ENCODE measurements at places on chromosomes 2 and 18.

DNA sequence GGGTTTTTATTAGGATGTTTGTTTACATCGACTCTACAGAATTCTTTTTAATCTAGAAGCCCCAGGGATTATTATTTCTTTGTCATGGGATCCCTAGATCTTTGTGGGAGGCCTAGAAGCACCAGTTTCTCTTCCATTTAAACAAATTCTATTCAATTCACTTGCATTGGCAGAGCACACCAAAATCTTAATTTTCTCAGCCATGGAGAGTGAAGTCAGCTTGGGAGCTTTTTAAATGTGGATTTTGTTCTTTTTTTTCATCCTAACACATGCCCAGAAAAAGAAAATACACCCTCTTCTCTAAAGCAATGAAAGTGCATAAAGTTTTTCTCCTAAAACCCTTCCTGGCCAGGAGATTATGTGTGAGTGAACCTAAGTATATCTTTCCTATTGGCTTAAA, 38.5 kb downstream of the CDCA7 start:
- DNase-seq = no peak

- no peak for DNase-seq
Measured at GRCh38 chr2:174678395-174678794, 80.8 kb upstream of the WIPF1 start.

DNA sequence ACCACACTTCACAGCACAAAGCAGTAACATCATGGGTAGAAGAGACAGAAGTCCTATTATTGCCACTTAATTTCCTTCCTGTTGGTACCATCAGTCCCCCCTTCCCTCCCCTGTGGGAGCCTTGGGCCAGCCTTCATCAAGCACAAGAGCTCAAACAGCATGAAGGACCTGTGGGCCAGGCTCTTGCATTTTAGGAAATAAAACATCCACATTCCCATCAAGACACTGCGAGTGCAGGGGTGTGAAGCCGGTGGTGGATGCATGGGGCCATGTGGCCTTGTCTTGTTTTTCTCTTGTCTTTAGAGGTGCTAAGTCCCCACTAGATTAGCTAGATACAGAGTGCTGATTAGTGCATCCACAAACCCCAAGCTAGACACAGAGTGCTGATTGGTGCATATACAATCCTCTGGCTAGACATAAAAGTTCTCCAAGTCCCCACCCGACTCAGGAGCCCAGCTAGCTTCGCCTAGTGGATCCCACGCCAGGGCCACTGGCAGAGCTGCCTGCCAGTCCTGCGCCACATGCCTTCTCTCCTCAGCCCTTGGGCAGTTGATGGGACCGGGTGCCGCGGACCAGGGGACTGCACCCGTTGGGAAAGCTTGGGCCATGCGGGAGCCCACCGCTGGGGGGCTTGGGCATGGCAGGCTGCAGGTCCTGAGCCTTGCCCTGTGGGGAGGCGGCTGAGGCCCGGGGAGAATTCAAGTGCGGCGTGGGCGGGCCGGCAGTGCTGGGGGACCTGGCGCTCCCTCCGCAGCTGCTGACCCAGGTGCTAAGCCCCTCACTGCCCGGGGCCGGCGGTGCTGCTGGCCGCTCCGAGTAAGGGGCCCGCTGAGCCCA, 14.7 kb upstream of the PXDN start:
- DNase-seq = no peak

GRCh38 chr18:72197591-72197990, 346.6 kb downstream of the CBLN2 start:
- no peak for DNase-seq

DNA sequence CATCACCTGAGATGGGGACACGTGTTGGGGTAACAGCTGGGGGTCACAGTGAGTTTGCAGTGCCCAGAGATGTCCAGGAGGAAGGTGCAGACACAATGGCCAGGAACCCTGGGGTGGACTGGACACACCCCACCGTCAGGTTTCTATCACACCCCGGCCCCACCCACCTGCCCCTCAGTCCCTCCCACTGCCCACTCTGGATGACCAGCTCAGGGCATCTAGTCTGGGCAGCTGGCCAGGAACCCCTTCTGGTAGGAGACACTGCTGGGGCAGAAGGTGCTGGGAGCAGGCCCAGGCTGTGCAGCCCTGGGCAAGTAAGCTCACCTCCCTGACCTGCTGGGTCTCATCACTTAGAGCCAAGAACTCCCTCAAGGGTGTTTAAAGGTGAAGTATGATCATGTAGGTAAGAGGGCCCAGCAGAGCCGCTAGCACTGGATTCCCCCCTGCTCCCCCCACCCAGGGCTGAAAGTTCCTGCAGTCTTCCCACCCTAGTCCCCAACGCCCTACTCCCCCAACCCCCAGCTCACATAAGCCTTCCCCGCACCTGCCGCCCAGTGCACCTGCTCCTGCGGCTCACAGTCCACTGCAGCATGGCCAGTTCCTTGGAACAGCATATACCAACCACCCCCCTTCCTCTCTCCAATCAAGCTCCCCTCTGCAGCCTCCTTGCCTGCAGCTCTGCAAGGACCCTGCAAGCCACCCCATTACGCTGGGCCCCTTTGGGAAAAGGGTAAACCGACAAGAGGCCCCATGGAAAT, 17.3 kb downstream of the BIN1 start:
- DNase-seq = no peak

DNA sequence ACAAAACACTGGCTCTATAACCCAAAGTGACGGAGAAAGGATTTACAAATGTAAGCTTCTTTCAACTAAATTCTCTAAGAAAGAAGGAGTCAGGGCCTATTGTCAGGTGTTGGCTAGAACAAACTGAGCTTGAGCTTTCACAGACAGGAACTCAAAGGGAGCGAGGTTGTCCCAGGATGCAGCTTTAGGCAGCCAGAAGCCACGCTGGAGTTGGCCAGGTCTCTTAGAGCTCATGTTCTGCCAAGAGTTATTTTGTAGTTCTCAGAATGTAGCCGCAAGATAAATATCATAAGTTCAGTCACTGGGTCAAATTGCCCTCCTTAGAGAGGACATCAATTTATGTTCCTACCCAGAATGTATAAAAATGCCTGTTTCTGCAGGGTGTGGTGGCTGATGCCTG, 54.1 kb upstream of the GREB1L start:
- DNase-seq = no peak

DNA sequence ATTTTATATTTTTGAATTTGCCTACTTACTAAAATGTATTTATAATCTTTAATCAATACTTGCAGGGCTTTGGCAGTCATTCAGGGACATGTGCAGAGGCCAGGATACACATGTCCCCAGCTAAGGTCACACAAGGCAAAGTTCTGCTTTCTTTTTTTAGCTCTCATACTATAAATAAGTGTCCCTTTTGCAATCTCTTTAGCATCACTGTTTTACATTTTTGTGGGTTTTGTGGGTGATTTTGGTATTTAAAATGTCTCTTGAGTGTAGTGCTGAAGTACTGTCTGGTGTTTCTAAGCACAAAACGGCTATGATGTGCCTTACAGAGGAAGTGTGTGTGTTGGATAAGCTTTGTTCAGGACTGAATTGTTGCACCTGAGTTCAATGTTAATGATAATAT, 309.0 kb upstream of the GULP1 start:
- no peak for DNase-seq

- DNase-seq = no peak
Measured at GRCh38 chr2:61404438-61404837, 66.4 kb downstream of the USP34 start.

- DNase-seq = no peak
Measured at GRCh38 chr18:45456090-45457021, 158.9 kb upstream of the SLC14A2 start.
